ENCODE measurements at places on chromosomes 7 and 10. TPM values are rescaled to one million over a fixed set of nuclear protein-coding genes. Genes with fewer than 3 reads are reported as not detected.

CNTNAP2 gene
- total RNA-seq: not detected

RTKN2 gene
- 0.90 TPM for total RNA-seq

SUN3 gene
- not detected for total RNA-seq

ZNF365 gene
- 2.5 TPM for total RNA-seq

SMKR1 gene
- total RNA-seq: not detected
